ENCODE measurements at places on chromosomes 2 and 18.

DNA sequence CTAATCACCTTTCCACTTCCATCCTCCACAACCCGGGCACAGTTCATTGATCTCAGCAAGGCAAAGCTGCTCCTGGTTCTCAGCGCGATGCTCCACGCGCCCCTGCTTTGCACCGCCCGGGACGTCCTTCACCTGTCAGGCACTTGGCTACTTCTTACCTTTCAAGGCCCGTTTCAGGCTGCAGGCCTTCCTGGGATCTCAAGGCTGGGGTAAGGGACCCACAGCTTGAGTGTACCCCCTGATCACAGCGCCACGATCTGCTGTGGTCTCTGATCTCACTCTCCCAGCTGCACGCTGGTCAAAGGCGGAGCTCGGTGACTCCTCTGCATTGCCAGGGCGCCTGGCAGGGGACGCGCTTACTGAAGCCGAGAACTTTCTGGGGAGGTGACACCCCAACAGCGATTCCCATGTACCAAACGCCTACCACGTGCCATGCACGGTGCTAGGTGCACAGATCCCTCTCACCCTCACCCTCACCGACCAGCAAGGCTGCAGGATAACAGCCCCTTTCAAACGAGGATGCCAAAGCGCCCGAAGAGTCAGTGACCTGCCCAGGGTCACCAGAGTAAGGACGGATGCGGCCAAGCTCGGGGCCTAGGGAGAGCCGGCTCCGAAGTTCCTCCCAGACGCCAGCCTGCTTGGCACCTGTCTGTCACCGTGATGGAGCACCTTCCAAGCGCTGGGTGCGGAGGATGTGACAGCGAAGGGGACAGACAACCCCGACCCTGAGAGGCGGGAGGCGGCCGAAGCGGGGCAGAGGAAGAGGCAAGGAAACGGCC, 818 bp downstream of the ITGB1BP1 start:
- no peak for DNase-seq

- DNase-seq: no peak
These were observed 122.4 kb upstream of the CDH7 start for GRCh38 chr18:65628390-65628789.

DNA sequence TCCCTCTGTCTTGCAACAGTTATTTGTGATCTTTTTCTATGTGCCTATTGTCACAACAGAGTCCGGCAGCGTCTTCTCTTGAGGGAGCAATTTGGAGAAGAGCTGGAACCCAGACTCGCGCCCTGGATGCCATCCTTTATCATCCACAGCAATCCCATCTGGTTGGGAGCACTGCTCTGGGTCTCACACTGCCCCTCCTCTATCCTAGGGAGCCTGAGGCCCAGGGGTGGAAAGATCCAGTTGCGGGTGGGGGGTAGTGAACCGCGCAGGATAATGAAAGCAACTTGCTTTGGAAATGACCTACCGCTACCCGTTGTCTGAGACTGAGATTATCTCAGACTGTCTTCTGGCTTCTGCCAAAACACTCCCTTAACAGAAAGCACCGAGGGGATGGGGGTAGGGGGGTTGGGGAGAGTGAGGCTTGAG, 713 bp downstream of the WBP1 start:
- no peak for DNase-seq

- DNase-seq: no peak
These were observed 140.3 kb downstream of the NDUFA10 start for GRCh38 chr2:239884875-239885274.

DNA sequence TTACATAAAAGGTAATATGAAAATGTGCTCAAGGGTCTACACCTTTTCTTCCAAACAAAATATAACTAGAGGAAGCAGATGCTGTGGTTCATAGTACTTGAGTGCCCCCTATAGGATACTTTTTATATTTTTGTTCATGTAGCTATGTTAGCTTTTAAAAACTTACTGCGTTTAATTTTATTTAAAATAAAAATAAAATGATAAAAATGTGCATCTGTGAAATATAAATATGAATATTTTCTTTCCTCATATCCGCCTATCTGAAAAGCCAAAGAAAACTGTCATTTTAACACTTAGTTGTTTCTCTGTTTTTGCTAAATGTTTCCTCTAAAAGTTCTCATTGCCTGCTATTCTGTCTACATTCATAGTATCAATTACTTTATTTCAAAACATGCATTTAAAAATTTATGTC, 9.6 kb upstream of the LRP1B start:
- DNase-seq: no peak

DNA sequence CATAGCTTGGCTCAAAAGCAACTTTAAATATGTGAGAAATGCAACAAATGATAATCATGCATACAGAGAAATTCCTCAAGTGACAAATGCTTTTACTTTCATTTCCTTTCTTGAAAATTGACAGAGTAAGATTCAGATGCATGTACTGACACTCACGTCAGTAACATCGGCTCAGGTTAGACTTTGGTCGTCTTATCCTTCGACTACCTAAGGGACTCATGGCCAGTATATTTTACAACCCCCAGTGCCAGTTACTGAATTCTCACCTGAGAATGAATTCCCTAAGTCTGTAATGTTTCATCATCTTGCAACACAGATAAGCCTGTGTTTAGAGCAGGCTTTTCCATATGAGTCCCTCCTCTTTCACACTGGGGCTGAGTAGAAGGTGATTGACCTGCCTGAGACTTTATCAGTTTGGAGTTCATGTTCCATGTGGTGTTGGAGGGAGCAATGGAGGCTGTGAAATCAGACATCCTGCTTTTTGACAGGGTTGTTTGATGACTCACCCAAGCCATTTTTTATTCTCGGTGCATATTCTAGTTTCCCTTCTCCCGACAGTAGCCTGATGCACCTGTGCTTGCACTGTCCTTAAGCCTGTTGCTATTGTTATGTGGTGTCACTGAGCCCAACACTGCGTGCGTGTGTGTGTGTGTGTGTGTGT, 30.5 kb upstream of the ATP8B1 start:
- no peak for DNase-seq

- DNase-seq: no peak
These were observed 148.6 kb downstream of the WDR7 start for GRCh38 chr18:56799756-56800155.

DNA sequence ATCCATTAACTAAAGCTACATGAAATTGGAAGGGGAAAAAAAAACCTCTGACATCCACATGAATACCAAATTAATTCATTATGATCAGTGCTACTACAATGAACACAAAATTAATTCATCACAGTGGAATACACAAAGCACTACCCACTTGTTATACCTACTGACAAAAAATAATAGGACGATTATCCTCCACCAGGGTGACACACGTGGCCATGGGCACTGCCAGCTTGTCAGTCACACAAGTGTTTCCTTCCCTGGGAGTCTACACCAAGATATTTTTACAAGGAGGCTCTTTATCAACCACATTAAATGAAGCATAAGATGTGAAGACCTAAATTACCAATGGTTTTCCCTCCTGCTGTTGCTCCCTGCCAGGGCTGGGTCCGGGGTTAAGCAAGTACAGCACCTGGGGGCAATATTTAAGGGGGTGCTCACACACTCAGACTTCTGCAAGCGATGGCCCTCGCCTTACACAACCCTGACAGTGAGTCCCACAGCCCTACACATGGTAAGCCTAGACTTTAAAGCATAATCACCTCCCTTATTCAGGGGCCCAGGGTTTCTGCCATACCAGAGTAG, 90.1 kb downstream of the TCF4 start:
- no peak for DNase-seq

- no peak for DNase-seq
These were observed 1719.2 kb upstream of the LRRTM1 start for GRCh38 chr2:82023710-82024109.

- no peak for DNase-seq
These were observed 29.8 kb upstream of the DNMT3A start for GRCh38 chr2:25371253-25372241.

DNA sequence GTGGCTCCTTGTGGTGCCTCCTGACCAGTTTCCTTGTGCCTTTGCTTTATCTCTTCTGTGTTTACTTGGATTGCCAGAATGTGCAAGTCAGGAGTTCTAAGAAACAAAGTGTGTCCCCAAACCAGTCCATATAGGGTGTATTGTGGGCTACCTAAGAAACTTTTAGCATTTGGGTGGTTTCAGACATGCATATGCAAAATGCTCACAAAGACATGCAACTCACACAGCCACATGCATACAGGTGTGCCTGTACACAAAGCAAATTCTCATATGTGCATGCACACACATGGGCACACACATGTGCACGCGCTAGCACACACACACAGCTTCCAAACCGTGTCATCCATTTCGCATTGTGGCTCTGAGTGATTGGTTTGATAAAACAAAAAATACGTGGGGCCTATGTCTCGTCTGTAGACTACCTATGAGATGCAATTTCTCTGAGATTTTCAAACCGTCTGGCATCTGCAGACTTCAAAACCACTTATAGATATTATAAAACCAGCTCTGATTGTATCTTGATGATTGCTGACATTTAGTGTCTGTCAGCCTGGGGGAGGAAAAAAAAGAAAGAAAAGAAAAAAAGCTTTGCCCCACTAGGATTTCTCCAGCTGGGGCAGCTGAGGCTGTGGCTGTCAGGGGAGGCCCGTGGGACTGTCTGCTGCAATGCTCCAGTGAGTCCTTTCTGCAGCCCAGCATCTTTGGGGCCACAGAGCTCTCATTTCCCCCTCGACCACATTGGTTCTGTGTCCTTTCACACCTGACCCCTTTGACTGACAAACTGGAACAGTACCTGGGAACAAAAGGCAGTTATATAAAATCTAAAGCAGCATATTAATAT, 556.1 kb downstream of the CMPK2 start:
- DNase-seq: no peak

GRCh38 chr2:85917887-85918795, 29.4 kb upstream of the ST3GAL5 start:
- DNase-seq: no peak

GRCh38 chr2:241350878-241351639, 5.0 kb upstream of the FARP2 start:
- peak; percentile 71 for DNase-seq

- no peak for DNase-seq
These were observed 52.7 kb downstream of the ST6GAL2 start for GRCh38 chr2:106833256-106833655.

GRCh38 chr18:58827428-58827827, 37.2 kb upstream of the ZNF532 start:
- no peak for DNase-seq

DNA sequence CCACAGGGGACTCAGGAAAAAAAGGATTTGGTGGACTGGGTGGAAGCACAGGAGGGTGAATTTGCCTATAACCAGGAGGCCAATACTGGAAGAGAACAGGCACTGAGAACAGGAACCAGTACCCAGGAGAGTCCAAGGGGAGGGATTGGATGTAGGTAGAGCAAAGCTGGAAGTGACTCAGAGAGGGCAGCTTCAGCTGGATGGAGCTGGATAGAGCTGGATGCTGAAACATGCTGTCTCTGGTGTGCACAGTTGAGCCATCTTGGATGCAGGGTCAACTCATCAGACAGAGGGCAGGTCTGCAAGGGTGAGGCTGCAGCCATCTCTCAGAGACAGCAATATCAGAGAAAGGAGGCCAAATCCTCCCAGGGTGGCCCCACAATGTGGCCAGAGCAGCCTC, 134.0 kb downstream of the GALNT14 start:
- DNase-seq: no peak

DNA sequence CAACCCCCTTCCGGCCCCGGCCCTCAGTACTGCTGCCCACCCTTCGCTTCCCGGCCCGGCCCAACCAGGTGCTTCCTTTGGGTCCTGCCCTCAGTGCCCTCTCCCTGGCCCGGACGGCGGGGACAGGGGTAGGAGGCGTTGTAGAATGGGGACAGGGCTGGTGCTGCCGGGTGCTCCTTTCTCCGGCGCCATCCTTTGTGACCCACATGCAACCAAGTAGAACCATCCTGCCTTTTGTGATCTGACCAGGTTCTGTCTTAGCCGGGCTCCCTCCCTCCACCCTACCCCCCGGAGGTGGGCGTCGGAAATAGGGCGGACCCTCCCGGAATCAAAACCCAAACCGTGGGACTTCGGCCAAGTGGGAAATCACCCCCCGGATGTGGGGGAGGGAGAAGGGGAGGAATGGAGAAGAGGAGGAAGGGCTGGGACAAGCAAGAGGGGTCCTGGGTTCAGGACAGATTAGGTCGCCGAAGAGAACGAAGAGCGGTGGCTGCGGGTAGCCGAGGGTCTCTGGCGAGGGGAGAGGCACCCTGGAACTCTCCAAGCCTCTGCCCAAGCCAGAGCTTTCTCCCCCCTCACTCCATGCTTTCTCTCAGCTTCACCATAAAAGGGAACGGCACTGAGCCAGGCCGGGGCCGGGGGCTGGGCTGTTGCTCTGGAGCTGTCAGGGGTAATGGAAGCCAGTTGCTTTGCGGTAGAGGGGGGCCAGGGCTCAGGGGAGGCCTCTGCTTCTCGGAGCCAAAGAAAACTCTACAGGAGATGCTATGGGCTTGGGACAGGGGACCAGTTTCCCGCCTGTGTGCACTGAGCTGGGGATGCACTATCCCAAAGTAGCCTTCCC, 756 bp upstream of the OST4 start:
- DNase-seq: no peak

- no peak for DNase-seq
These were observed 30.3 kb downstream of the KIDINS220 start for GRCh38 chr2:8806885-8807704.

DNA sequence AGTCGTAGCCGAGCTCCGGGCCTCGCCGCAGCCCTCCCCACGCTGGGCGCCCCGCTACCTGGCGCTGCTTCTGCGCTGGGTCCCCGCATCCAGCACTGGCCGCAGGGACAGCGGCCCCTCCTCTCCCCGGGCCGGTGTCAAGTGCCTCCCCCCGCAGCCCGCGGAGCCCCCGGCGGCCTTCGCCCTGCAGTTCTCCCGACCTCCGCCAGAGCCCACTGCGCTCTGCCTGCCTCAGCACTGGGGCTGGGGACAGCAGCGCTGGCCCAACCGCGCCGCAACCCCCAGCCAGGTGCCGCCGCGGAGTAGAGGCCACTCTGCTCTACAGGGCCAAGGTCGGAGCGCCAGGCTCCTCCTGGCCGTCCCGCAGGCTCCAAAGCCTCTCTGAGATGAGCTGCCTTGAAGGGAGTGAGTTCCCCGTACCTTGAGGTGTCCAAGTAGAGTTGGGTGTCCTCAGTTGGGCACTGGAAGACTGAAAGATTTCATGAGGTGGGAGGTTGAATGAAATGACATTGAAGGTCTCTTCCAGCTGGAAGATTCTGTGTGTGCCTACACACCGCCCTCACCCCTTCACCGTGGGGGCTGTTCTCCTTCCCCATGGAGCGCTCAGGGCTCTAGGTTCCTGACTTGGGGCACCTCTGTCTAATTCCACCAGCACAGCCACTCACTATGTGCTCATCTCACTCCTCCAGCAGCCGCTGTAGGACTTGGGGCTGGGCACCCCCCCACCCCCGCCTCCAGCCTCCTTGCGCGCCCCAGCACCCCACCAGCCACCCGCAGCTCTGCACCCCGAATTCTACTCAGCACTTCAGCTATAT, 854 bp upstream of the DNMT3A start:
- no peak for DNase-seq

- DNase-seq: no peak
These were observed 5.5 kb downstream of the COLEC12 start for GRCh38 chr18:495017-495416.

Measured in epithelial cell of proximal tubule (primary cell).